Gastrocnemius medialis (tissue), 4 donors: ENCODE measurements at places on chromosomes 7 and 10. TPM values are rescaled to one million over a fixed set of nuclear protein-coding genes. Genes with fewer than 3 reads are reported as not detected.

- DNase-seq = no peak
These were observed 59.5 kb downstream of the AGK start for GRCh38 chr7:141610671-141611070.

DNA sequence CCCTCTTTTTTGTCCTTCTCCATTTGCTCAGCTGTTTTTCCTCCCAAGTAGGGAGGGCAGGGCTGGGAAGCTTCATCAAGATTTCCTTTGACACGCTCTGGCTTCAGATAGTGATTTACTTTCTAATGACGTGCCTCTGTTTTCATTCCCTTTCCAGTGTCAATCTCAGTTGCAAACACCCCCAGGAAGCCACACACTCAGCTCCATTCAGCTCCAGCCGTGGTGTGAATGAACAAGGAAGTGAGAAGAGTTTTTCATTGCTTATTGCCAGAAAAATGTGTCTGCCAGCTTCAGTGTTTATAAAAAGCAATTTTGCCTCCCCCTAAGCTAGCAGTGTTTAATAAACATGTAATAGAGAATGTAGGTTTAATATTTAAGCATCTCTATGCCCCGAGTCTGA lies 108.7 kb upstream of the DPP6 start:
- no peak for DNase-seq

GRCh38 chr7:94615666-94616065 lies 40.3 kb downstream of the SGCE start:
- no peak for DNase-seq

DNA sequence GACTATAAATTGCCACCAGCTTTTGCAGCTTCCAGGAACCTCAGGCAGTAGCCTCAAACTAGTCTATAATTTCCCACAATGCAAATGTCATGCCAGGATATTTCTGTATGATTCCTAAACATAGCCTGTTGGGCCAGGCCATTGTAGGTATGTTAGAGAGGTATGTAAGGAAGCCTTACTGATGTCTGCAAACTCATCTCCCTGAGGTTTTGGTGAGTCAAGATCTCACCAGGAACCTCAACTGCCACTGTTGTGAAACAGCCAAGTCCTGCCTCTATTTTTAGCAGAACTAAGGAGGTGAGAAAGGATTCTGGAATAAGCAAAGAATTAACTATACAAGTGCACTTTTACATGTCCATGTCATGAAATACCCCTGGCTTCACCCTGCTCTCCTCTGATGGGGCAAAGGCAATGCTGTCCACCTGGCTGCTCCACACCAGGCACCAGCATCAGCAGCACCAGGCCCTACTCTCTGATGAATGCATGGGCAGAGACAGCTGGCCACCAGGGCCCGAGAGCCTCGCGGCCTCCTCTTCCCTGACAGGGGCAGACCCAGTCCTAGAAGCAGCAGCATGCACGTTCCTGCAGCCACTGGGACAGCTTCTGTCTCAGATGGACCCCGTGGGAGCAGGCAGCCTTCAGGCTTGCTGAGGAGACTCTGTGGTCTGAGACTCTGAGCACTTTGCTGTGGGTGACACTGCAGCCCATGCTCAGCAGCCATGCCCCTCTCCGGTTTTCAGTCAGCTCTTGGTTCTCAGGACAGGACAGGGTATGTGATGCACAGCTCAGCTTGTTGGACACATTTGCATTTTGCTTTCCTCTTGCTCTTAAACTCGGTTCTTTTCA lies 147.3 kb downstream of the ZMYND11 start:
- no peak for DNase-seq

DNA sequence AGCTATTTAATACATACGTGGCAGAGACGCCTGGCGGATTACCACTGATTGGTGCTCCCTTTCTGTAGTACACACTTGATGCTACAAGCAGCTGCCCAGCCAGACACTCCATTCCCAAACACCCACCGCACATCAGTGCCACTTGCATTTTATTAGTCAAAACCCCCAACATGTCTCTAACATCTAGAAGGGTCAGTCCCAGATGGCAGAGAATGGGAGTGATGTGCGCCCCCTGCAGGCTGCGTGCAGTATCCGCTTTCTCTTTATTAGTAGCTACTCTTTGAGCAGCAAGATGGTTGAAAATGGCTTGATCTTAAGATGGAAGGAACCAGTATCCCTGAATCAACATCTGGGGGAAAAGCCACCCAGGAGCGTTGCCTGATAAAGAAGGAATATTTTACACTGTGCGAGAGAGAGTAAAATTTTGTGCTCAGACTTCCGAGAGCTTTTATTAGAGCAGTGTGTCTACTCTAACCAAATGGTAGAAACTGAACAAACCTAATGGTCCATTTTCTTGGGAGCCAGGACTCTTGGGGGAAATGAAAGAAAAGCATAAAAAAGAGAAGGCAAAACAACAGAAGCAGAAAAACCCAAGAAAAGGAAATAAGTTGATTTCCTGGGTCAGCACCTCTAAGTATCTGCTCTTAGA lies 78.3 kb downstream of the ST8SIA6 start:
- no peak for DNase-seq

DNA sequence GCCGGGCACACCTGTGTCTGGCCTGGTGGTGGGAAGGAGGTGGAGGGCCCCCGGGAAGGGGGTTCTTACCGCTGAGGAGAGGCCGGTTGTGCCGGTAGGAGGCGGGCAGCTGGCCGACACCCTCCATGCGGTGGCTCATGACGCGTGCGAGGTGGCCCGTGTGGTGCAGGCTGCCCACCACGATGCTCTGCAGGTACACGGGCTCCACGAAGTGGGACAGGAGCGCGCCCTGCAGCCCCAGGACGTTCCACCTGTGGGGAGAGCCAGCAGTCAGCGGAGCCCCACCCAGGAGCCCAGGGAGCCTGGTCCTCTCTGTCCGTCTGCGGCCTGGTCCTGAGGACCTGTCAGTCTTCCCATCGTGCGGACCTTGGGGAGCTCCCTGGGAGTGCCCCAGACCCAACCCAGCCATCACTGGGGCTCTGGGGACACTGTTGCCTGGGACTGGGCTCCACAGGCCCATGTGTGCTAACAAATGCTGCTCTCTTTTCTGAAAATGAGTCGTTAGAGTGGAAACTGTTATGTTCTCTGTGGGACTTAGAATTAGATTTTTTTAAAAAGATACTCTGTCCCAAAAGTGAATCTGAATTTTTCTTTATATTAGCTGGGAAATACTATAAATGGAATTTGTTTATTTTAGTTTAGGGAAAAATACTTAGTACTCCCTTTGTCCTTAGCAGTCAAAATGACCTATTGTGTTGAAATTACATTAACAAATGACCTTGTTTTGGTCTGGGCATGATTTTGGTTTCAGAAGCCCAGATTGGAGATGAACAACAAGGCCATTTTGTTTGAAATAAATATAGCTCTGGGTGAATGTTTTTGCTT lies 143.9 kb downstream of the WDR37 start:
- DNase-seq = no peak

DNA sequence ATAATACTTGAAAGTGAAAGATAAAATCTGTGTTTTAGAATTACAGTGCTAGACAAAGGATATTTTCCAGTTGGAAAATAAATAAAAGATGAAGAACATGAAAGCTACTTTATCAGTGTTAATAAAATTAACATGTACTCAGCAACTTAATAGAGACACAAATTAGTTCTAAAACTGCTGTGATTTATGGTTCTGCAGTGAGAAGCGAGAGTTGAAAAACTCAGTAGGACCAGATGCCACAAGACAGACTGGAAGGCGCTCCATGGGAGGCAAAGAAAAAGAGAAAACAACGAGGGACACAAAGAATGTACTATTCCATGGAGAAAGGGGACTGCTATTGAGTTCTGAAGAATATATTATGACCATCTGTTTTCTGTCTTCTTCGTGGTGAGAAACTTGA lies 590.4 kb downstream of the PHTF2 start:
- no peak for DNase-seq

GRCh38 chr7:46485481-46486065 lies 564.5 kb upstream of the IGFBP3 start:
- DNase-seq = no peak

GRCh38 chr10:4766454-4766853 lies 59.6 kb upstream of the AKR1E2 start:
- no peak for DNase-seq

DNA sequence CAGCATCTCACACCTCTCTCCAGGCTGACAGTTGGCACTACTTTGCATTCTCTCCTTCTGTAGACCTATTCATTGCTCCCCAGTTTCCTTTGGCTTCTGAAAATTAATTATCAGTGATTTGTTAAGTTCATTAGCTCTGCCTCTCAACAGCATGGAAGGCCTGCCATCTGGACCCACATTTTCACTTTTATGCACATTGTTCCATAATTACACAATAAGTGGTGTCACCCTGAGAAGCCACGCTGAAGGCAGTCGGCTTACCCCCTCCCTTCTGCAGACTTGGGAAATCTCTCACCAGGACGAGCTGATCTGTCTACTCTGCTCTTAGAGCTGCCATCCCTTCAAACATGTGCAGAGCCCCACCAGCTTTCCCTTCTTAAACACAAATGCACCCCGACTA lies 64.7 kb downstream of the SLIT1 start:
- no peak for DNase-seq

GRCh38 chr10:110845756-110846620 lies 25.7 kb upstream of the PDCD4 start:
- no peak for DNase-seq

DNA sequence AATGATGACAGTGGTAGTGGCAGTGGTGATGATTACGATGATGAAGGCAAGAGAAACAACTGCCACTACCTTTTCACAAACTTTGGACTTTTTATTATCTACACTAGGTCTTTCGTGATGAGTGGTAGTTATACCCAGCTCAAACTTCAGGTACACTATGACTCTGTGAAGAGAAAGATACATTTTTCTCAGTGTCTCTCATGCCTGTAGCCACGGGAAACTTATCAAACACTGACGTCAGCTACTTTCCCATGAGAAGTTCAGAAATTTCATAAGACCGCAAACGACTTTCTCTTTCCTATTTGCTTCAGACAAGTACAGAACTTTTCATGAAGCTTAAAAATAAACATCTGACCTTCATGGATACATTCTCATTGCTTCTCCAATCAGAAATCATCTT lies 57.0 kb downstream of the CALD1 start:
- DNase-seq = no peak

- no peak for DNase-seq
These were observed 277.6 kb downstream of the KCND2 start for GRCh38 chr7:120550494-120551048.

The CHN2 gene
- 10.4 TPM for total RNA-seq

The TMEM176A gene
- total RNA-seq = 5.2 TPM

The KLF14 gene
- total RNA-seq = 0.78 TPM

The KCNIP2 gene
- total RNA-seq = 2.4 TPM

The AZGP1 gene
- total RNA-seq = not detected

The PON1 gene
- 0.31 TPM for total RNA-seq
